T-helper 1 cell (primary cell): ENCODE measurements at places on chromosomes 6 and 20.

DNA sequence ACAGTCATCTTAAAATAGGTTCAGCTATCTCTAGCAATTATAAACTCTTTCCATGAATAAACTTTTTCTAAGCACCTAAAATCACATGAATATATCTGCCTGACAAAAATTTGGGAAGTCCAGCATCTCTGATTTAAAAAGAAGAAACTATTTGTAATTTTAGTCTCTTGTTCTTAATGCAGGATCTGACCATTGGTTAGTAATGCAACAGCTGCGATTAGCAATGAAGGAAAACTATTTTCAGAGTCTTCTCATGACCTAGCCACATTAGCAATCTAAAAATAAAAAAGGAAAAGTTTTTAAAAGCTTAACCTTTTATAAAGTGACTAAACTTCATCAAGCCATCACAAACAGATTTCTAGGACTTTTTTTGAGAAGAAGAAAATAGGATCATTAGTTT, 97.5 kb downstream of the PTPRK start:
- DNase-seq = no peak

- no peak for DNase-seq
Observed at GRCh38 chr20:34715384-34715783, 11.2 kb downstream of the TP53INP2 start.

DNA sequence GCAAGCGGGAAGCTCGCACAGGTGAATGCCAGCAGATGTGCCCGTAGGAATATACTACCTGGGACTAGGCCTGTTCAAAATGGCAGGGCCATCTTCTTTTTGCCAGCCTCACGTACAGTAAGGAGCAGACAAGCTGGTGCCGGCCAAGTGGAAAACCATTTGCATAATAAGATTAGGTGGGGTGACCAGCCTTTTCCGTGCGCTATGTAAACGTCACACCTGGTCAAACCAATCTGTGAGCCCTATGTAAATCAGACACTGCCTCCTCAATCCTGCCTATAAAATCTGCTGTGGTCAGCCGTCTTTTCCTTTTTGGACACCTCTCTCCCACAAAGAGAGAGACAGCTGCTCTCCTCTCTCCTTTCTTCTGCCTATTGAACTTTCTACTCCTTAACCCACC, 60.8 kb upstream of the TMEM30A start:
- no peak for DNase-seq

DNA sequence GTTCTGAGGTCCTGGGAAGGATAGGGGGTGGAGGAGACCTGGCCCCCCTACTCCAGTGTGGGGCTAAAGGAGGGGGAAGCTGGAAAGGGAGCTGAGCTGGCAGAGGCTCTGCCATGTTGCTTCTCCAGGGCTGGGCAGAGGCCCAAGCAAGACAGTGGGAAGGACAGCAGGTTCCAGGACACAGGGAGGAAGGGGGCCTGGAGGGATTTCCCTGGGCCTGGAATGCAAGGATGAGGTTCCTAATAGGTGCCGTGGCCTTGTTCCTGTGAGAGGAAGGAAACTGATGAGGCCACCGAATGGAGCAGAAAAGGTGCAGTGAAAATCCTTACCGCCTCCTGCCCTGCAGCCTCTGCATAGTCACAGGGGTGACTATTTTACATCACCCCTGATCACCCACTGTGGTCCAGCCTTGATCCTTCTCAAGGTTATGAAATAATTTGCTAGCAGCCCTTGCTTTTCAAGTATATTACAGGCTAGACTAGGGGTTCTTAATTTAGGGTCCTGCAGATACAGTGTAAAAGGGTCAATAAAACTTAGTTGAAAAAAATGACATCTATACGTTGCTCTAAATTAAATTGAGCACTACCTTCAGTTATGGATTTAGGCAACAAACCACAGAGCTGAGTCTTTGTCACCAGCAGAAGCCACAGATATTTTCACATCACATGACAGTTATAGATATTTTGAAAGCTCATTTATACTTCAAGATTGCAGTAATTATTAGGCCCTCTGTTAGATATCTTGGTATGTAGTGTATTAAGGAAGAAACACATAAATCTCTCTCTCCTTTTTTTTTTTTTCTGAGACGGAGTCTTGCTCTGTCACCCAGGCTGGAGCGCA, 45.7 kb upstream of the RNF24 start:
- no peak for DNase-seq

- no peak for DNase-seq
Observed at GRCh38 chr6:147170269-147170668, 33.9 kb upstream of the STXBP5 start.

GRCh38 chr6:37793067-37793466, 26.5 kb upstream of the ZFAND3 start:
- DNase-seq = no peak

GRCh38 chr6:131038597-131039344, 24.3 kb downstream of the EPB41L2 start:
- DNase-seq = no peak

DNA sequence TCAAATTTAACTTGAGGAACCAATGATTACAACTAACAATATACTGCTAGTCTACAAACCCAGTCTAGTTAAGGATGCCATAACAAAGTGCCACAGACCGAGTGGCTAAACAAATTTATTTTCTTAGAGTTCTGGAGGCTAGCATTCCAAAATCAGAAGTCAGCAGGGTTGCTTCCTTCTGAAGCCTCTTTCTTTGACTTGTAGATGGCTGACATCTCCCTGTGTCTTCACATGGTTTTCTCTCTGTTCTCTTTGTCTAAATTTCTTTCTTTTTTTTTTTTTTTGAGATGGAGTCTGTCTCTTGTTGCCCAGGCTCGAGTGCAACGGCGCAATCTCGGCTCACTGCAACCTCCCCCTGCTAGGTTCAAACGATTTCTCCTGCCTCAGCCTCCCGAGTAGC, 56.1 kb downstream of the NCOA3 start:
- DNase-seq = no peak

DNA sequence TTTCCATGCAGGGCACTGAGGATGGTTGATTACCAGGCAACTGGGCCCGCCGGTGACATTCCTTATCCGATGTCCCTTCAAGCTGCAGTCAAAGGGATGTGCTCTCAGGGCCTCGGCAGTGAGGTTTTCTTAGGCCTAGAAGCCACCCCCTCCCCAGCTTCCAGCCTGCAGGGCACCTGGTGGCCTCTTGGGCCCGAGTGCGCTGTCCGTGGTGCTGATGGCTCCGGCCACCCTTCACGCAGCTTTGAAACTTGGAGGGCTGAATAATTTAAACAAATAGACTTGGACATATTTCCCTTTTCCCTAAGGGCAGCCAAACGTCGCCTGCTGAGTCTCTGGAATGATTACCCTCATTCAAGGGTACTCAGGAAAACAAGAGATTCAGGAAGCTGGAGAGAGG, 8.9 kb upstream of the MLN start:
- no peak for DNase-seq

DNA sequence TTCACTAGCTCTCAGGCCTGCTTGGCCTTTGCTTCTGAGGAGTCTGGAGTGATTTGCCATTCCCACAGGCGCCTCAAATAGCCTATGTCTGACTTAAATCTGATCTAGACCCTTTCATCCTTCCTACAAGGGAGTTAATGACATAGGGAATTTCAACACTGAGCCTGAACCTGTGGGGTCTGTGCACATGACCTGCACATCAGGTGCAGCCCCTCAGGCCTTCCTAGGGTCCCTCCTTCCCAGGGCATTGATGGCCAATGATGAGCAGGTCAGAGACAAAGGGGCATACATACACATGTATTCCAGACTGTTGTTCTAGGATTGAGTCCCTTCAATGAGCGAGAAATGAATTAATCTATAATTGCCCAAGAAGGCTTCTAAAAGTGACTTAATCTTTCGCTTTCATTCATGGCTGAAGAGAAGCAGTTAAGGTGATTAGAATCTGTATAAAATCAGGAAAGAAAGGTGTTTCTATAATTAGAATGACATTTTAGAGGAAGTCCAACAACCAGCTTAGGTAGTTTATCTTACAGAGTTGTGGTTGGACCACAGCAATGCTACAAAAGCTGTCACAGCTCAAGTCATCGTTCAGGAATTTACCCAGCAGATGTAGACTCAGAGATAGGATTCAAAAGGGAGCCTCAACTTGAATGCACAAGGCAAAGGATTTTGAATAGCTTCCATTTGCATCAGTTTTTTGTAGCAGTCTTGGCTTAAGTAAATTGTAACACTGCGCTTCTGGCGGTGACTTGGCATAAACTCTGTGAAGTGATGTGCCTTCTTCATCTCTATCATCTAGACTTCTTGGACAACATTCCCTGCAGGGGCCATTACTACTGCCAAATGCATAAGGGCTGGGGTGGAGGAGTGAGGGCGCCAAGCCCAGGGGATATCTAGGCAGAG, 27.0 kb upstream of the TBC1D7 start:
- DNase-seq = no peak

DNA sequence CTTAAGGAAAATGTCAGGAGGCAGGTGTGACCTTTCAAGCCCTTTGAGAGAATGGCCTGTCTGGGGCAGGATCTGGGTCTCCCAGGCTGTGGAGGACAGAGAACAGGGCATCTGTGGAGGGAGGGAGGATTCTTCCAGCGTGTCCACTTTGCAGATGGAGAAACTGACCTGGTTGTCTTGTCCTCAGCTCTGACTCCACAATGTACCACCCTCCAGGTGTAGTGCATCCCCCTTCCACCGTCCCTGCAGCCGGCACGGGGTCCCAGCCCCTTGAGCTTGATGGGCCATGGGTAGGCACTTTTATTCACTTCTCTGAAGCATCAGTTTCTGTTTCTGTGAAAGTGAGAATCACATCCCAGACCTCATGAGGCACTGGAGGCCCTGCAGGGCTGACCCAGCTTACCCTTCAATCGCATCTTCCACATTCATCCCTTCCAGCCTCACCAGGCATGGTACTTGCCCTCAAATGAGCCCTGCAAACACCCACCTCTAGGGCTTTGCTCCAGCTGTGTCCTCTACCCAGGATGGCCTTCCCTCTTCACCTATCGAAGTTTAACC, 4.6 kb upstream of the TGM2 start:
- no peak for DNase-seq

GRCh38 chr20:38833857-38834164, 28.3 kb downstream of the PPP1R16B start:
- DNase-seq = no peak

GRCh38 chr6:34792605-34793500, 970 bp downstream of the BLTP3A start:
- no peak for DNase-seq

- no peak for DNase-seq
Observed at GRCh38 chr6:77587963-77588362, 64.9 kb upstream of the MEI4 start.

- no peak for DNase-seq
Observed at GRCh38 chr20:57462781-57463180, 62.2 kb downstream of the CTCFL start.

DNA sequence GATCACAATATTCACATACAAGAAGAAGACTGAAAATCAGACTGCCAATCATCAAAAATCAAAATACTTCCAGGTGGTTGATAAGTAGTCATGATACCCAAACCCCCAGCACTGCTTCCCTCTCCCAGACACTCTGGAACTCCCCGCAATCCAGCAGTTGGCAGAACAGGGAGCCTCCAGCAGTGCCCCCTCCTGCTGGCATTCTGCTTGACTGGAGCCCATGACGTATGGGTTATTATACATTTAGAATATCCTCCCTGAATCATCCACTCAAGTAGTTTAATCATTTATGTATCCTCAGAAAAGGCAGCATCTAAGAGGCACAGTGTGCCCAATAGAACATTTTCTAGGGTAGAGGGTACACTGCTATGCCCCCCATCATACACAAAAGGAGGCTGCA, 9.3 kb upstream of the OGFRL1 start:
- no peak for DNase-seq

DNA sequence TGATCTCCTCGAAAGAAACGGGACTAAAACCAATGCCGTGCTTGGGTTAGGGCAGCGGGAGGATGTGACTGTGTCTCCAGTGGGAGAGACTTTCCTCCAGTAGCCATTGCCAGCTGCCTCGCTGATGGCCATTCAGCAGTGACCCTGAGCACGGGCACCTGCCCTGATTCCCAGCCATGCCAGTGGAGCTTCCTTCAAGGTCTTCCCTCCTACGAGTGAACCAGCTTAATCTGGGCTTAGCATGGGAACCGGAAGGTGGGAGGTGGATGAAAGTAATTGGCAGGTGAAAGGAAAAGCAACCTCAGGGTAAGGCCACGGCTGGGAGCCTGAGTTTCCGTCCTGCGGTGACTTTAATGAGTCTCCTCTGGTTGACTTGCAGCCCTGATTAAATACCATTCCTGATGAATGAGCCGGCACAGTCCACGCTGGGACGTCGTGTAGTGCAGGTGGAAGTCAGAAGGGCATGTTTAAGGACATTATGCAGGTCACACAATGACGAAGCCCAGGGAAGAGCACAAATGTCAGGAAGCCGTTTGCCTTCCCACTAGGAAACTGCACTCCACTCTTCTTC, 813.5 kb downstream of the QKI start:
- DNase-seq = no peak

DNA sequence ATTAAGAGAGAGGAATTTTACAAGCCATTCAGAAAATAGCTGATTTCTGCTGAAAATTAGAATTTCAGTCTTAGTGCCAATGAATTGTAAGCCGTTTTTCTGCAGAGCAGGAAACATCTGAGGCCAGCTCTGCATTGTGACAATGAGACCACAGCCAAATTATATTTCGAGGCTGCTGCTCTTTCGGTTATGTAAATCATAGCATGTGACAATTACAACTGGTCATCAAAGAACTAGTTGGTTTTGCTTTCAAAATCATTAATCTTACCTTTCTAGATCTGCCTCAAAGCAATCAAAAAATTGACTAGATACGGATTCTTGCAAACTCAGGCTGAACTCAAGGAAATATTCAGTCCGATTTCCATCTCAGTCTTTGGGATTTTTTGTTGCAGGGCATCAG, 33.4 kb upstream of the INSM1 start:
- no peak for DNase-seq

- DNase-seq = no peak
Observed at GRCh38 chr20:24935766-24936525, 13.1 kb upstream of the CST7 start.

DNA sequence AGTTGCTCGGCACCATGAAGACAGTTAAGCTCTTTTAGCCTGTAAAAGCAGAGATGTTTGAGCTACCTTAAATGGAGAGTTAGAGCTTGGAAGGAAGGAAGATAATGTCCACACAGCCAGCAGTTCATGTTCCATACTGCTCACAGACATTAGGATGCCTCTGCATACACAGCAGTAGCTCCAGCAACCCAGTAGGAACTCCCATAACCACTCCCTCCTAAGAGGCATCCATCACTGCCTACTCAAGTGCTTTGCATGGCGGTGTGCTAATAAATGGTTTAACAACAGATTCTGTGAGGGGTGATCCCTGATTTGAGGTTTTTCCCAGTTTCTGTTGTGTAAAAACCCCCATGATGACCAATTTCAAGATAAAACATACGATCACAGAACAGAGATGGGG, 286.4 kb downstream of the HACE1 start:
- DNase-seq = no peak
